Amygdala (tissue), 56 donors: ENCODE measurements at places on chromosomes 5 and 9.

DNA sequence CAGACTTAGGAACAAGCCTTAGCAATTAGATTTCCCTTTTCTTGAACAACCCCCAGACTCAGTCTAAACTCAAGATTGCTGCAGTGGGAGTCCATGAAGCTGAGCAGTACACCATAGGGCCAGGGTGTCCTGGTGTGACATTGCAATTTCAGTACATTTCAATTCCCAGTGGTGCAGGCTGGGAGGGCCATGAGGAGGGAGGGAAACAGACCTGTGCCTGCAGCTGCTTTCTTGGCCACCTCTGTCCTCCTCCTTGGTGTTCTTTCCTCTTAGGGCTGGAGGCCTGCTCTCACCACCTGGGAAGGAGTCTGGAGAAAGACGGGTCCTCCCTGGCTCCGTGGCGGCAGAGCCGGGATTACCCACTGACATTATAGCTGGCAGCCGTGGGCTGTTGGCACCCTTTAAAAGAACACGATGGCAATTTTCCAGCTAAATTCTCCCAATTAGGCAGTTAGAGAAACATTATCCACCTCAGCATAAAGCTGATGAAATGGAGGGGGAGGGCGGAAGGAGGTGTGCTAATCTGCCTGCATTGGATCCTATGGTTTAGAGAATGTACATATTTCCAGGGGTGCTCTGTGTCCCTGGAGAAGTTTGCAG is 186.4 kb downstream of the SLIT3 start:
- no peak for DNase-seq

DNA sequence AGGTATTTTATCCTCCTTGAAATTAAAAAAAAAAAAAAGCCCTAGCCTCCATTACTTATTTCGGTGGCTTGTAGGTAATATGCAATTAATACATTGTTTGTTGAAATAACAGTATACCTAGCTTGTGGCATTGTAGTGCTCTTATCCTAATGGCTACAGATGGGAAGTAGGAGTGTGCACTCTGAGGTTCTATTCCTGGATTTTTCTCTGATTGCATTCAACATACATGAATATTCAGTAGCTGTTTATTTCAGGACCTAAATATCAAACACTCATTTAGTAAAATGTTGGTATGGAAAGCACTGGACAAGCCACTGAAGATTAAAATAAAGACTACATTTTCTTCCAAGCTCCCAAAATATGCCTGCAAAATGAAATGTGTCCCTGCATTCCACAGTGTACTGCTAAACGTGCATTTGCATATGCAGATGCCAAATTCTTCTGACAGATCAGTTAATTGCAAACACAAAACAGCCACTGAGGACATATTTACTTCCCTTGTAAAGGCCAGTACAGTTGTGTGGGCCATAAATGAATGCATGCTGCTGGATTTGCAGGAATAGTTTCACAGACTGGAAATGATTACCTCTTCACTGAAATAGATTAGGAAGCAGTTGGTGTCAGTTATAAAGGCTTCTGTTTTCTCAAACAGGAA is 826.1 kb downstream of the PRELID2 start:
- DNase-seq: no peak

DNA sequence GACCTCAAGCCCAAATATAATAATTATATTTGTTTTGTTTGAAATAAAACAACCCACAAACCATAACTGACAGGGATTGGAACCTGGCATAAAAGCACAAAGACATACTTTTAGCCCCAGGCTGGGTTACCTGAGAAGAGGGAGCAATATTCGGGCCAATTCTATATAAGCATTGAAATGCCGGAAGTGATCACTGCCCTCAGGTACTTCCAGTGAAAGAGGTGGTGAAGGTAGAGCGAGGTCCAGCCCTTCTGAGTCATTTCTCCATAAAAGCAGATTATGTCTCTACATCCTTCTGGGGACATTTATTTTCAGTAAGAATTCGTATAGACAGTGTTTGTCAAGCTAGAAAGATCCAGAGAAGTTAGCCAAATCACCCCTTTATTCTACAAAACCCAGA is 59.6 kb downstream of the GCNT4 start:
- no peak for DNase-seq

GRCh38 chr9:70902171-70902570 is 219.2 kb downstream of the TRPM3 start:
- no peak for DNase-seq

DNA sequence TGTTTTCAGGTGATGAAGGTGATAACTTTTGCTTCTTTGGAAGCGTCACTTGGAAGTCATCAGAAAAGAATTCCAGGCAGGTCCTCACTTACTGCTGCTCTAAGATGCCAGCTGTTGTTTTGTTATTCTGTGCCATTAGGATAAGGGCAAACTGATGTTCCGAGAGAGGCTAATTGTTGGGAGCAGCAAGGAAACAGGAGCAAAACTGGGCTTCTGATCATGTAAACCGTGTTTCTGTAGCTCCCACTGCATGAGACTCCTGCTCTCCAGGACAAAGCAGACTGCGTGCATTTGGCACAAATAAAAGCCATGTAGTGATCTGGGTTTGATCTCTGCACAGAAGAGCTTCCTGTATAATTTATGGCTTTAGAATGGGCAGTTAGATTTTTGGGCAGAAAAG is 248.2 kb downstream of the MAN2A1 start:
- no peak for DNase-seq

DNA sequence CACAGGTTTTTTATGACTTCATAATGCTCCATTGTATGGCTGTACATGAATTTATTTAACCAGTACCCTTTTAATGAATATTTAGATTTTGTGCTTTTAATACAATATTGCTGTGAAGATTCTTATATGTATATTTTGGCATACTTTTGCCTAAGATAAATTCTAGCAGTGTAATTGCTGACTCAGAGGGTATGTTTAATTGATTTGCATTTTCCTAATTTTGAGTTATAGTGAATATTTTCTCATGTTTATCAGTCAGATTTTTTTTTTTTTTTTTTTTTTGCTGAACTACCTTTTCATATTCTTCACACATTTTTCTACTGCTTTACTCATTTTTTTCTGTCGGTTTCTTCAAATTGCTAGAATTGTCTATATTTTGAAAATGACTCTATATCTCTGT is 222.6 kb downstream of the VPS13A start:
- no peak for DNase-seq

DNA sequence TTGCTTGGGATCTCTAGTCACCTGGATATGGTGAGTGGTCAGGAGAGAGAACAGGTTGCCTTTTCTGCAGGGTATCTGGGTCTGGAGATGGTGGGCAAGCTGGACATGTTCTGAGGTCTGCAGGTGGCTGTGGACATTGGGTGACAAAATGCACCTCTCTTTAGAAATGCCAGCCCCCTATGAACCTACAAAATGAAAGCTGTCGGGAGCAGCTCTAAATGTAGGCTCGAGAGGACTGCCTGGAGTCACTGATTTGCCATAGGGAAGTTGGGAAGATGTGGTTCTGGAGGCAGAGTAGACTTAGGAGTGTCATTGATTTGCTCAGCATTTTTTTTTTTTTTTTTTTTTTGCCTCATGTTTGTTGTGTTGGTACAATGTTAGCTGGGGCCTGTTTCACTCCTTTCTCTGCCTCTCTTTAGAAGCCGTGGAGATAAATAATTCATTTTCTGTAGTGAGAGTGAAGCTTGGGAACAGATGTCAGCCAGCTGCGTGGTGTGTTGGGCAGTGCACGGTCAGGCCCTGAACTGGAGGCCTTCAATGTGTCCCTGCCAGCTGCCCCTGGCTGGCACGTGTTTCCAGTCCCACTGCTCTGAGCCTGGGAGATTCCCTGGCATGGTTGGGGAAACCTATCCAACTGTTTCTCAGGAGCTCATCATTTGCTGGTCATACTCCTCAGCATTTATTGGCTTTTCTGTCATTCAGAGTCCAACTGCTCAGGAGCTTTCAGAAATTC is 5.4 kb downstream of the RGS3 start:
- DNase-seq: no peak

GRCh38 chr9:114804505-114804904 is 1.3 kb downstream of the TNFSF15 start:
- DNase-seq: no peak

- DNase-seq: no peak
Observed at GRCh38 chr5:60649288-60649917, 50.6 kb downstream of the DEPDC1B start.

GRCh38 chr5:179165421-179166170 is 105.4 kb downstream of the ZNF354C start:
- no peak for DNase-seq

- no peak for DNase-seq
Observed at GRCh38 chr5:110463106-110463505, 263.4 kb downstream of the TMEM232 start.

DNA sequence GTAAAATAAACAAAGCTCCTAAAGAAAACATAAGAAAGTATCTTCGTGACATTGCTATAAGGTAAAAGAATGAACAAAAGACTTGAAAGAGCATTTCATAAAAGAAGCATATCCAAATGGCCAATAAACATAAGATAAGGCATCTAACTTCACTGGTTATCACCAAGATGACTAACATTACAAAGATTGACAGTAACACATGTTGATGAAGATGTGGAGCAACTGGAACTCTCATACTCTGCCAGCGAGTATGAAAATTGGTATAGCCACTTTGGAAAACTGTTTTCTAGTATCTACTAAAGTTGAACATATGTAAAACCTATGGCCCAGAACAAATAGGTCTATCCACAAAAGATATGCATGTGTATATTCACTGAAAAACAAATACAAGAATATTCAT is 150.5 kb downstream of the SNX18 start:
- DNase-seq: no peak

GRCh38 chr5:123122273-123122672 is 33.2 kb downstream of the PRDM6 start:
- no peak for DNase-seq

DNA sequence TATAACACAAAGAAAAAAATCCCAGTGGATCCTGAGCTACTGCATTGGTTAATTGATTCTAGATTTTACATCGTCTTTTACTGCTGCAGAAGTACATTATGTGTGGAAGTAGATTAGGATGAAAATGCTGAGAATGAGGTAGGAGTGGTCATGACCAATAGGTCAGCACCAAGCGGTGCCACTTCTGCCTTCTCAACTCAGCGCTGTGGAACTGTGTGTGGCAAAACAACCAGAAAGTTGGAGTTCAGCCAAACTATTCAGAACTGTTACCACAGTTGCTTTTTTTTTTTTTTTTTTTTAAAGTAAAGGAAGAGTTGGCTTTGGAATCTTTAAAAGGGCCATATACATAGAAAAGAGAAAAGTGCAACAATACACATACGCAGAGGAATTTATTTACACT is 24.2 kb downstream of the POU5F2 start:
- DNase-seq: no peak

- DNase-seq: no peak
Observed at GRCh38 chr5:36162810-36163486, 11.0 kb downstream of the SKP2 start.

GRCh38 chr5:169384661-169385060 is 83.7 kb upstream of the SLIT3 start:
- no peak for DNase-seq

DNA sequence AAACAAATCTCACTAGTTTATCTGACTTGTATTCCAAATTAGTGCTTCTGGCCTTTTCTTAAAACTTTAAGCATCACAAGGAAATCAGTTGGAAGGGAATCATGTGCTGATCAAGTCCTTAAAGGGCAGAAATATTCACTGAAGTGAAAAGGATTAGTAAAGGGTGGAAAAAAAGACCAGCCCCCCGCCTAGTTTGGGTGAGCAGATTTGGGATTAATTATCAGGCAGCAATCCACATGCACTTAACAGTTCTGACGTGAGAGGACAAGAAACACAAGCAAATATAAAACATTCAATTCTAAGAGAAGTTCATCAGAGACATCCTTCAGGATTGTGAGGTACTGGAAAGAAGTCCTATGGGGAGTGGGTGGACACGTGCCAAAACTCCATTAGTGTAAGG is at the start of gene TYRP1:
TYRP1 (plus strand) TSS at position 245 of the 400 bp plus-strand sequence. CDS start 612 bp downstream, outside the sequence.
- DNase-seq: no peak

DNA sequence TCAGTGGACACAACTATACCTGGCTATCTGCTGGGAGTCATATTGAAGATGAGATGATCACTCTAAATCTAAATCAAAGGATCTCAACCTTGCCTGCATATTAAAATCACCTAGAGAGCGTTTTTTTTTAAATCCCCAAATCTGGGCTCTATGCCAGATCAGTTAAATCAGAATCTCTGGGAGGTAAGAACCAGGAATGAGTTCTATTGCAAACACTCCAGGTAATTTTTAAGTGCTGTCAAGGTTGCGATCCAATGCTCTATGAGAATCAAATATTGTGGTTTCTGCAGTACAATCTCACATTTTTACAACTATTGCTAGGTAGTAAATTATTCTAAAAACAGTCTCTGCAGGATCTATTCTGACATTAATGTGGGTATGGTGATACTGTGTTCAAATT is 202.3 kb upstream of the OR13F1 start:
- no peak for DNase-seq

DNA sequence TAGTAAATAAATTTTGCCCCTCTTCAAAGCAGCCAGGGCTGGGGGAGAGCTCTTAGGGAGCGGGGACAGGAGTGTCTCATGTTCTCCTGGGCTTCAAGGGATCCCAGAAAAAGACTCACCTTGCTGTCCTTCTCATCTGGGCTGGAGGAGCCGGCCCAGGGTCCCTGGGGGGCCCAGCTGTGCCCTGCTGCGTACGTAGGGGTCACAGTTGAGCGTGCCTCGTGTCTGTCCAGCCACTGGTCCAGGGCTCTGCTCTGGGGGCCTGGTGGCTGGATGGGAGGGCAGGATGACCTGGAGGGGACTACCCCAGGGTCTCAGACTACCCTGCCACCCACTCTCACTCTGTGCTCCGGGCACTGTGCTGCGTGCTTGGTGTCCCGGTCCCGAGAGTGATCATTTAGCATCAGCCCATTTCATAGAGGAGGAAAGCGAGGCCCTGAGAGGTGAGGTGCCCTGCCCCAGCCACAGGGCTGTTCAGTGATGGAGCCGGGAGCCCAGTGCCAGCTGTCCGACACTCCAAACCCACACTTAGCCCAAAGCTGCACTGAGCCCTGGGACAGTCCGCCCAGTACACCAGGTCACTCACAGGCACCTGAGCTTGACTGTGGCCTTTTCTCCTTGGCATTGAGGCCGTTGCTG is 26.2 kb upstream of the TDRD7 start:
- DNase-seq: no peak

- no peak for DNase-seq
Observed at GRCh38 chr9:136578915-136579649, 33.2 kb upstream of the NOTCH1 start.

GRCh38 chr5:78633700-78634099 is 14.9 kb downstream of the LHFPL2 start:
- DNase-seq: no peak

GRCh38 chr9:113446323-113446740 is 17.2 kb upstream of the RGS3 start:
- no peak for DNase-seq

DNA sequence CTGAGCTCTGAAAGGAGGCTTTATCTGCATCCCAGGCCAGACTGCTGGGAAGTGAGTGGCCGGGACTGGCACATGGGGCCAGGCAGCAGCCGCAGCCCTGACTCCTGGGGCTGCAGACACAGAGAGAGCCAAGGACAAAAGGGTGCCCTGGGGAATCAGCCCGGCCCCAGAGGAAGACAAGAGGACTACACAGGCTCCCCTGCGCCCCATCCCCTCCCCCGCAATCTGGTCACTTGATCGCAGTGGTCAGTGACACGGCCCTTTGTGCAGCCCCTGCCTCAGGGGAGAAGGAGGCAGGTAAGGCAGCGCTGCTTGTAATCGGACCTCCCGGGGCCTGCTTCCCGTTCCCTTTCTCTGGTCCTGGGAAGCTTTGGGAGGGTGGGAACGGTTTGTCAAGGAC is 55.5 kb upstream of the FUBP3 start:
- DNase-seq: no peak

- no peak for DNase-seq
Observed at GRCh38 chr9:114344188-114344566, 14.5 kb downstream of the ORM2 start.
